Osteoblast (primary cell): ENCODE measurements at places on chromosomes 13 and 19. TPM values are rescaled to one million over a fixed set of nuclear protein-coding genes. Genes with fewer than 3 reads are reported as not detected.
A peak's percentile ranks its signal among the peaks of the same experiment; 100 is the strongest.

The ZNF582 gene
- total RNA-seq: 2.2 and 3.2 TPM in 2 replicates

The SH2D3A gene
- not detected in 2 replicates for total RNA-seq

The C19orf38 gene
- under 0.01 and 0.29 TPM in 2 replicates for total RNA-seq

The KLK11 gene
- not detected in 2 replicates for total RNA-seq

The SOX1 gene
- not detected in 2 replicates for total RNA-seq

The USHBP1 gene
- not detected in 2 replicates for total RNA-seq

The GRIN2D gene
- total RNA-seq: under 0.01 TPM in 2 replicates

The ZNF491 gene
- total RNA-seq: 4.3 and 6.2 TPM in 2 replicates

The KCTD12 gene
- total RNA-seq: 29.0 and 56.0 TPM in 2 replicates

The CATSPERD gene
- total RNA-seq: under 0.01 TPM in 2 replicates

The CHAF1A gene
- 3.6 and 5.6 TPM in 2 replicates for total RNA-seq

DNA sequence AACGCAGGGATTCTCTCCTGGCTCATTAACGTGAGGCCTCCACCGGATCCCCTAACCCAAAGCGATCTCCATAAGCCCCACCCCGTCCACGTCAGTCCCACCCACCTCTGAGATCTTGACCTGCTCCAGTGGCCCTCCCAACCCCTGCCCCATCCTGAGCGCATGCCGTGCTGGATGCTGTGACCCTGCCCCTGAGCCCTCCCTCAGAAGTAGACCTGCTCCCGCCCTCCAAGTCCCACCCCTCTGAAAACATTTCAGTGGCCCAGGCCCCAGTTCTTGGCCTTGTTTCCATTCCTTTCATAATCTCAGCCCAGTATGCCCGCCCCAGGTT lies 19.9 kb downstream of the LMTK3 start:
- DNase-seq: peak; percentile 52

- DNase-seq: no peak
These were observed 7.5 kb downstream of the FAM124A start for GRCh38 chr13:51229731-51230130.

DNA sequence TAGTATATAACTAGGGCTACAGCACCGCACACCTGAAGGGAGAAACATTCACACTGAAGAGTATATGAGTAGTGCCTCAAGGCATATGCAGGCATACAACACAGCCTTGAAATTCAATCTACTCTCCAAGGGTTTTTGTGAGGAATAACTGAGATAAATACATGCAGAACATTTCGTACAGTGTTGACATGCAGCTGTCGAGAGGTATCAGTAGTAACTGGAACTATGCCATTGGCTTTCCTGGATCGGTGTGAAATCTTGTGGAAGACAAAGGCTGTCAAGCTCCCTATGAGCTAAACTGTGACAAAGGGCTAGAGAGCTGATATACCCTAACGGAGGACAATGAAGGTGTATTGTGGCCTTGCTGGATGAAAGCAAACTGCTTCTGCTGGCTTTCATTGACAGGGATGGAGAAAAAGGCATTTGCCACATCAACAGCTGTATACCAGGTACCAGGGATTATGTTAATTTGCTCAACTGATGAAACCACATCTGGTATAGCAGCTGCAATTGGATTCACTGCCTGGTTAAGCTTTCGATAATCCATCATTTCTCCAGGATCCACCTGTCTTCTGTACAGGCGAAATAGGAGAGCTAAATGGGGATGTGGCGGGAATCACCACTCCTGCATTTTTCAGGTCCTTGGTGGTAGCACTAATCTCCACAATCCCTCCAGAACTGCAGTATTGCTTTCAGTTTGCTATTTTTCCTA lies 16.3 kb downstream of the MTRF1 start:
- no peak for DNase-seq

GRCh38 chr19:51473009-51473707 lies 5.2 kb upstream of the CEACAM18 start:
- peak; percentile 86 for DNase-seq

- DNase-seq: peak; percentile 43
These were observed 11.6 kb upstream of the RETN start for GRCh38 chr19:7657131-7657751.

DNA sequence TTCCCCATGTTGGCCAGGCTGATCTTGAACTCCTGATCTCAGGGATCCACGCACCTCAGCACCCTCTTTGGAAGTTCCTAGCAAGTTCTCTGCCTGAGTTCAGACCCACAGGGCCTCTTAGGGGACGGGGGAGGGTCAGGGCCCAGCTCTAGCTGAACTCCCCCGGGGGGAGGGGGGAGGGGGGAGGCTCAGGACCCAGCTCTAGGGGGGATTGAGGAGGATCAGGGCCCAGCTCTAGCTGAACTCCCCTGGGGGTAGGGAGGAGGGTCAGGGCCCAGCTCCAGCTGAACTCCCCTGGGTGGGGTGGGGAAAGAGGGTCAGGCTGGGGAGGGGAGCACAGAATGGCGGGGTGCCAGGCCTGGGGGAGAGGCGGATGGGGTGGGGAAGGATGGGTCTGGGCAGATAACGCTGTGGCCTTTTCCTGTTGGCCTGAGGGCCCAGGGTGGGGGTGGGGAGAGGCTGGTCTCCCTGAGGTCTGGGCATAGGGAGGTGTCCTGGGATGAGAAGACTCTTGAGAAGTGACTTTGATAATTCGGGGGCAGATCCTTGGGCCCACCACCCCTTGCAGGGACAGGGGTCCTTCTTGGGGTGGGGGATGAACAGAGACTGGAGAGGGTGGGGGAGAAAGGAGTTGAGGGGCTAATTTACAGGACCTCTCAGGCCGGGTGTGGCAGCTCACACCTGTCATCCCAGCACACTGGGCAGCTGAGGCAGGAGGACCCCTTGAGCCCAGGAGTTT lies 5.5 kb upstream of the PTBP1 start:
- DNase-seq: peak; percentile 47

DNA sequence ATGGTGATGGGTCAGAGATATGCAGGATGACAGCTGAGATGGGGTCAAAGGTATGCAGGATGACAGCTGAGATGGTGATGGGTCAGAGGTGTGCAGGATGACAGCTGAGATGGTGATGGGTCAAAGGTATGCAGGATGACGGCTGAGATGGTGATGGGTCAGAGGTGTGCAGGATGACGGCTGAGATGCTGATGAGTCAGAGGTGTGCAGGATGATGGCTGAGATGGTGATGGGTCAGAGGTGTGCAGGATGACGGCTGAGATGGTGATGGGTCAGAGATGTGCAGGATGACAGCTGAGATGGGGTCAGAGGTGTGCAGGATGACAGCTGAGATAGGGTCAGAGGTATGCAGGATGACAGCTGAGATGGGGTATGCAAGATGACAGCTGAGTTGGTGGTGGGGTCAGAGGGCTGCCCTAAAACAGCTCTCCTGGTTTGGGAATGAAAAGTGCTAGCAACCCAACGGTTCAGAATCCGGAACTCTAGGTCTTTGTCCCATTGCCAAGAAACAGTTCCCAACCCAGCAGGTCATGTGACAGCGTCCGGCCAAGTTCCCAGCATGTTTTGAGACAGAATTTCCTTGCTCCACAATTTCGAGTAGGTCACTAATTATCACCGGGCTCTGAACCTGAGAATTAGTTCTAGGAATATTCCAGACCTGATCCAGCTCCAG lies 3.2 kb downstream of the SELENOW start:
- DNase-seq: peak; percentile 48

GRCh38 chr13:67614013-67614412 lies 383.9 kb upstream of the PCDH9 start:
- DNase-seq: no peak

- no peak for DNase-seq
These were observed 64.1 kb downstream of the KLF12 start for GRCh38 chr13:74070065-74070464.

- no peak for DNase-seq
These were observed 43.3 kb downstream of the SPATA13 start for GRCh38 chr13:24203811-24204210.

DNA sequence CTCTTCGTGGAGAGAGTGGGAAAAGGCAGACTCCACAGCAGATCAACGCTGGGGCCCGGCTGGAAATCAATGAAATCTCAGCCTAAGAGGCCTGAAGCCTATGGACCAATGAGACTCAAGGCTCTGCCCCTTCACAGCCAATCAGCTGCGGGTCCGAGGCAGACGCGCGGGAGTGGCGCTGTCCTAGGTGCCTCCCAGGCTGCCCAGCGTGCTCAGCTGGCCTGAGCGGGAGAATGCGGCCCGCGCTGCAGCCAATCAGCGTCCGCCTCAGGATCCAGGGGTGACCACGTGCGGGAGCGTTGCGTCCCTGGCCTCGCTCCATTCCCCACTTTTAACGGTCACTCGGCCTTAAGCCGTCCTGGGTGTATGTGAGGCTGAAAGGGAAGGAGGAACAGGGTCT lies at the start of gene ZBTB32:
Gene ZBTB32, plus strand, starts transcription at position 341 of the 400 bp plus-strand sequence. CDS start 10,069 bp downstream, outside the sequence.
- DNase-seq: peak; percentile 96

GRCh38 chr19:48750771-48751504 lies 1.5 kb downstream of the FUT1 start:
- DNase-seq: no peak

GRCh38 chr13:50529154-50529882 lies 314.2 kb downstream of the DLEU7 start:
- peak; percentile 93 for DNase-seq

- DNase-seq: peak; percentile 55
These were observed 17.1 kb downstream of the NUMBL start for GRCh38 chr19:40673397-40673796.

- no peak for DNase-seq
These were observed 156.7 kb downstream of the SLC7A1 start for GRCh38 chr13:29438769-29439168.

- DNase-seq: peak; percentile 68
These were observed 11.0 kb downstream of the ZNF835 start for GRCh38 chr19:56660381-56661107.

- DNase-seq: no peak
These were observed 1674.2 kb downstream of the PCDH9 start for GRCh38 chr13:65555962-65556361.

DNA sequence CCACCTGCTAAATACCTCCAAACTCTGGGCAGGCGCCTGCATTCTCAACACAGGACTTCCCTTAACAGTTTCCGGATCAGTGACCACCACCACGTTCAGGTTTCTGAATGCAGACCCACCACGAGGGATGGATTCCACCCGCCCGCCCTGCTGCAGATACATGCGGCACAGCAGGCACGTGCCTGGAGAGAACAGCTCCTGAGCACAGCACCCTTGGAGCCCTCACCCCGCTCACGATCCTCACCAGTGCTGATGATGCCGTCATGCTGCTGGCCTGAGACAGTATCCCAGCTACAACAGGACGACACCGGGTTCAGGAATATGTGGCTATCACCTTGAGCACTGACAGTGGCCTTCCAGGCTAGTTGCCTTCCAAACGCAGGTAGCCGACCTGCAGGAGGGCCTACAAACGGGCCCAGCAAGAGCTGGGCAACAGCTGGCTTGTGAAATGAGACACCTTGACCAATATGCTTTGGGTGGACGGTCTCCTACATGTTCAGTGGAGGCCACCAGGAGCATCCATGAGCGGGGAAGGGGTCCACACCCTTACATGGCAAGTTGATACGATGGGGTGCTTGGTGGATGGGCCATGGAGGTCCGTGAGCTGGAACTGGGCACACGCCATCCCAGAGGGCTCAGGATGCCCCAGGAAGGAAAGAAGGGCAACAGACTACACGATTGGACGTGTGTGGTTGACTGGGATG lies 9.9 kb upstream of the QTRT1 start:
- peak; percentile 68 for DNase-seq

- peak; percentile 98 for DNase-seq
These were observed 7.9 kb upstream of the LINGO3 start for GRCh38 chr19:2315818-2316353.

DNA sequence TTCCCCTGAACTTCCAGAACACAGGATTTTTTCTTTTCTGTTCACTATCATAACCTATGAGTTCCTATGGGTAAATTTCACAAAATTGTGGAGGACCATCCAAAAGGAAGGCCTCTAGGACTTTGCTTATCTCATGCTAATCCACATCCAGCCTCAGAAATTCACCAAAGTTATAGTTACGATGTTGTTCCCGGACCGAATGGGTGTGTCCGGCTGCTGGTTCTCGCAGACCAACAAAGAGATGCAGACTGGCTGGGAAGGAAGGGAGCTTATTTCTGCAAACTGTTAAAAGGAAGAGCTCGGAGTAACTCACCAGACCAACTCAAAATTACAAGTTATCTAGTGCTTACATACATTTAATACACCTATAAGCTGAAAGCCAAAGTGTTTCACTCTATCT lies 882.9 kb upstream of the SPRY2 start:
- DNase-seq: no peak

DNA sequence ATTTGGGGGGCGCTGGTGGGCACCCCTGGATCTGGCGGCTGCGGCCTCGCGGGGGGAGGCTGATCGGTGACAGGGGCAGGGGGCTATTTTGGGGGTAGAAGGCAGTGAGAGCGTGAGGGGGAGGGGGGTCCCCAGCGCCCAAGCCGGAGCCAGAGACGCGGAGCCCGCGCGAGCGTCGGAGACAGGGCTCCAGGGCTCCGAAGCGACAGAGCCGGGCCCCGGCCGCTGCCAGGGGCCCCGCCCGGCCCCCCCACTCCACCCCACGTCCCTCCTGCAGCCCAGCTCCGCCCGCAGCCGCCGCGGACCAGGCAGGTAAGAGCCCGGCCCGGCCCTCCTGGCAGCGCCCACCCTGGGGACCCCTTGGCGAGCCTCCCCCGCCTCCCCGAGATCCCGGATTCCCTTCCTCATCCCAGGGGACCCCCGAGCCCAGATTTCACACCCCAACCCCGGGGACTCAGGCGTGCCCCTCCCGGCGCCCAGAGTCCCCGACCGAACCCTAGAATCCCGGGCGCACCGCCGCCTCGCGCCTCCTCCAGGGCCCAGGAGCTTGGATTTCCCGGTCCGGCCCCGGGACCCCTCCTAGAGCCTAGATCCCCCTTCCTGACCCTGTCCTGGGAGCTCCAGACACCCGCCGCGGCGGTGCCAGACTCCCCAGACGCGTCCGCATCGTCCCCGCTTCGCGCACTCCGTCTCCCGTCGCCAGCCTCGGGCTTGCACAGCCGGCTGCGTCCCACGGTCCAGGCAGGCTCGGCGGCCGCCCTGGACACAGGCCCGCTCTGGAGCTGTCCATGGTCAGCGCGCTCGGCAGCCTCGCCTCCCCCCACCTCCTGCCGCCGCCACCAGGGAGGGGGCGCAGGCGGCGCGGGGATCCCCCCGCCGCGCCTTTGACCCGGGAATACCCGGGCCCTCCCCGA lies at the start of gene PPFIA3:
Gene PPFIA3, plus strand, starts transcription at position 134 of the 914 bp plus-strand sequence. CDS start 8,330 bp downstream, outside the sequence.
- DNase-seq: peak; percentile 98

GRCh38 chr13:31441800-31442510 lies 242.2 kb downstream of the B3GLCT start:
- DNase-seq: no peak

DNA sequence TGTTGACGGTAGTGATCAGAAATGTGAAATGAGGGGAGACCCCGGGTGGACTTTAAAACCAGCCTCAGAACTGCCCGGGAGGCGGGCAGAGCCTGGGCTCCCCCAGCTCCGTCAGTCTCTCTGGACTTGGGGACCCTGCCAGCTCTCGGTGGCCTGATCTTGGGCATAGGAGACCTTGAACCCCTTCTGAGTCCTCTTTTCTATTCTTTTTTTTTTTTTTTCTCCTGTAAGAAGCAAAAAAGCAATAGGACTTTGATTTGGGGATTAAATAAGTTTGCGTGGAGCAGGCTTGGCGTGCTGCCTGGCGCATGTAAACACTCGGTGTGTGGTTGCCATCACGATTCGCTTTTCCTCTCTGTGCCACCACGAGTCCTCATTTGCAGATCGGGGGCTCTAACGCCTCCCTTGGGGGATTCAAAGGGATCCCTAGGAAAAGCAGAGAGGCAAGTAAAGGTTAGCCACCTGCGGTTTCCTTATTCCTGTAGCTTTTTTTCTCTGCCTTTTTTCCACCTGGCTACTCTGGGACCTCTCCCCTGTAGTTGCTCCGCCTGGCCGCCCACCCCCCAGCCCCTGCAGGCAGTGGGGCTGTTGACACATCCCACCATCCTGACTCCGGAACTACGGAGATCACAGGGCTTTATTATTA lies 1.3 kb downstream of the SAFB start:
- DNase-seq: no peak
